ENCODE measurements at places on chromosomes 7 and 10.
A peak's percentile ranks its signal among the peaks of the same experiment; 100 is the strongest.

DNA sequence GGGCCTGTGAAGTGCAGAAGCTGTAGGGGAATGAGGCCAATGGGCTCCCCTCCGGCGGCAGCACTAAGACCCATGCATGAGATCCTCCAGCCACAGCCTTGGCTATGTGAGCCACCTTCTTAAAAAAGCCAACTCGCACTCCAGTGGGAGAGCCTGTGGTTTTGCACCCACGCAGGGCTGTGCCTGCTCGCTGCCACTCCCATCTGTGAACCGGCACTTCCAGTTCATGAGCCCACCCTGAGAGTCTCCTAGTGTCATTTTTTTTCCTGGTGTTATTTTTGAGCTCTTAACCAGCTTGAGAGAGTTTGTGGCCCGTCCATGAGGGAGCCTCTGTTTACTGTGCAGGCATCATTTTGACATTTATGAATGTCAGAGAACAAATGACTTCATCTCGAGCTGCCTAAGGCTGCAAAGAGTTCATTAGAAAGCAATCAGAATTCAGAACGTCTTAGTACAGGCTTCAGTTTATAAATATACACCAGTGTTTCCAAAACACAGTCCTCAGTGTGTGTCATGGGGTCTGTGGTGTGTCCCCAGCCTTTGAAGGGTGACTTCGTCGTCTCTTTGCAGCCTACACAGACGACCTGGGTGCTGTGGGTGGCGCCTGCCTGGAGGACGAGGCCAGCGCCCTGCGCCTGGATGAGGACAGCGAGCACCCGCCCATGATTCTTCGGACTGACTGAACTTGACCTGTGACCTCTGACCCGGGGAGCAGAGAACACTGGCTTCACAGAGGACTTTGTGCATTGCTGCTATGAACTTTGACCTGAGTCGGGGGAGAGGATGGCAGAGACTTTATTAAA lies 40.4 kb downstream of the WIPI2 start:
- DNase-seq, result no peak

- DNase-seq, result no peak
Measured at GRCh38 chr7:138417078-138417700, 42.9 kb upstream of the TRIM24 start.

DNA sequence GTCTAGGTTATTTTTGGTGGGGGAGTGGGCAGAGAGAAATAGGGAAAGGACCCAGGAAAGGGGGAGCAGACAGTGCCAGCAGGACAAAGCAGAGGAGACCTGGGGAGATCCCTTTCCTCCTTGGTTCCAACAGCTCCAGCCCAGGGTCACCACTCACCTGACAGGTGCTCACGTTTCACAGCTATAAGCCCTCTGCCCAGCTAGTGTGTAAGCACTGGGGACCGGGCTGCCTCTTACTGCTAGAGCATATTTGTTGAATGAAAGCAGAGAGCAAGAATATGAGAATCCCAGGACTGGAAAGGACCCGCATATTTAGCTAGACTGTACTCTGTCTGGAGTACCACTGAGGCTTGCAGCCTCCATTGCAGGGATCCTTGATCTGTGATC lies 6.7 kb downstream of the ZCCHC24 start:
- DNase-seq, result no peak

- no peak for DNase-seq
Measured at GRCh38 chr7:28132959-28133870, 47.4 kb downstream of the JAZF1 start.

DNA sequence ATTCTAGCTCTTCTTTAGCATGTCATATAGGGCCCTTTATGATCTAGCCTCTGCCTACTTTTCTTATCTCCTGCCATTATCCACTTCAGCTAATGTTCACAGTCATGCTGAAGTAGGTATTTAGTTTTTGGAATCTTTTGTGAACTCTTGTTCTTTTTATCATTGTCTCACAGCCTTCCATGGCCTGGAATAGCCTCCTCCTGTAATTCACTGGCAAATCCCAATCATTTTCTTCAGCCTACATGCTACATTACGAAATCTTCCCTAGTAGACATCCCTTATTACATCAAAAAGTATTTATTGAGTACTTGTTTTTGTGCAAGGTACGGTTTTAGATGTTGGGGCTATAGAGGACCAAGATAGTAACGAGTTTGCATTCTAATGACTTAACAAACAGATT lies 3.4 kb upstream of the KIF20B start:
- DNase-seq, result no peak

GRCh38 chr10:86151613-86152012 lies 215.0 kb downstream of the GRID1 start:
- no peak for DNase-seq

GRCh38 chr7:2650451-2650850 lies 18.7 kb downstream of the TTYH3 start:
- no peak for DNase-seq

DNA sequence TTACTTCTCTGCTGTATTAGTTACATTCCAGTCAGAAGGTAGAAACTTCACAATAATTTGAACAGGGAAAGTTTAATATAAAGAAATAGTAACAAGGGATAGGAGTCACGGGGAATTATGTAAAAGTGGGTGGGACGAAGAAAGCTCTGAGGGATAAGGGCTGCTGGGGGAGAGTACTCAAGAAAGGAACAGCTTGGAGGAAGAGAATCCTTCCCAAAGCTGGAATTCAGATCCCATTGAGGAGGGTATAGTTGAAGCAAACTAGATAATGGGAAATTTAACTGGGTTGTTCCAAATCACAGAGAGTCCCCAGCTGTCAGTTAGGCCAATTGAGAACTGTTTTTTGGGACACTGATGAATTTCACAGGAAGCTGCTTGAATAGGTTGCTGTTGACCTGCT lies 53.2 kb upstream of the MACC1 start:
- no peak for DNase-seq

DNA sequence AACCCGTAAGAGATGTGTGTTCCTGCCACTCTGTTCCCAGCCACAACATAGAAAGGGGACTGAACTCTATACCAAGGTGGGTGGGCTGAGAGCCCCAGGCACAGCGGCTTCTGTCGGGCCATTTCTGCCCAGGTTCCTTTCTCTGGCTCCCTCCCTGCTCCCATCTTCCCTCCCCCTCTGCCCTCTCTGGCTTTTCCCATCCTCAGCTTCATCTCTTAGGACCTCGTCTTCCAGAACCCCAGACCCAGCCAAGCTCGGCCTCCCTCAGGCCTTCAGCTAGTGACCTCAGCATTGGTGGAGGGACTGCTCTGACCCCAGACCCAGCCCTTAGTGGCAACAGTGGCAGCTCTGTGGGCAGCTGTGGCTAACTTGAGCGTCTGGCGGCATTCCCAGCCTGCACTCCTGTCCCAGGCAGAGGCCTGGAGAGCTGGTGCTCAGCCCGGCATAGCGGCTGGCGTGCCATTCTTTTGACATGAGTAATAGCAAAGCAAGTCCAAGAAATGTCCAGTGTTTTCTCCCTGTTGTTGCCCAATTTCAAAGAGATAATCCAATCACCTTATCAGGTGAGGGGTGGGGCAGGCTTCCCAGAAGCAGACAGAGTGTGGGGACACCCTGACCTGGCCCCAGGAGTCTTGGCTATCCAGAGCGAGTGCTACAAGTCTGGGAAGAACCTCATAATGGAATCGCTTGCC lies 15.9 kb downstream of the PTPRE start:
- peak; percentile 98 for DNase-seq

Data from ACHN (cell line).